ENCODE measurements at places on chromosomes 11 and 22.

GRCh38 chr22:40823426-40823825, 4.3 kb upstream of the SLC25A17 start:
- DNase-seq = no peak

DNA sequence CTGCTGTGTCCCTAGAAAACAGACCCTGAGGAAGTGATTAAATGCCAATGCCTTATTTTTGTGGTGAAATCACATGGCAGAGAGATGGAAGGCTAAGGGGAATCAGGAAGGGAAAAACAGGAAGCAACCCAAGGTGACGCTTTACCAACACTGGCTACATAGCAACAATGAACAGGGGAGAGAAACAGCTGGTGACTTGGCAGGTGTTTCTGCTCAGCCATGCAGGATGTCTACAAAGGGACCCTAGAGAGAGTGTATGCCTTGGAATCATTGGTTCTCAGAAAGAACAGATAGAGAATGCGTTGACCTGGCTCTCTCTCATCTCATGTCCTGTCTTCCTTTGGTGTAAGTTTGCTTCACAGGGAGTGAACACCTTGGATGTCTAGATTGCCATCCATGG, 911.9 kb downstream of the OPCML start:
- no peak for DNase-seq

GRCh38 chr11:57566005-57566904, 1.2 kb downstream of the UBE2L6 start:
- no peak for DNase-seq

DNA sequence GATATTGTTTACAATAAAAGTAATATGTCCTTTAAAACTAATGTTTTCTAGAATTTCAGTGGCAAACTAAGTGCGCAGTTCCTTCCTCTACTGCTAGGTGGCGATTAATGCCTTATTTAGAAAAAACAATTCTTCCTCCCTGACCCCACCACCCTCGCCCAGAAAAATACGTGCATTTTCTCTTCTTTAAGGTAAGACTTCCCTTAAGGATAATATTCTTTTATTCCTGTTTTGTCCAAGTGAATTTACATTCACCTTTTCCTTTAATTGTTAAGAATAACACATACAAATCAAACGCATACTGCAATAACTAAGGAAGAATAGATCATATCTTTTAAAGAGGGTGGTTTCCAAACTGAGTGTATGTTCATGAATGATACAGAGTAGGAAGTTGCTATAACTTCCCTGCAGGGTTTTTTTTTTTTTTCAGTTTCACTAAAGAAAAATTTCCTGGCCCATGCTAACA, 17.0 kb upstream of the PSMA1 start:
- DNase-seq = no peak

DNA sequence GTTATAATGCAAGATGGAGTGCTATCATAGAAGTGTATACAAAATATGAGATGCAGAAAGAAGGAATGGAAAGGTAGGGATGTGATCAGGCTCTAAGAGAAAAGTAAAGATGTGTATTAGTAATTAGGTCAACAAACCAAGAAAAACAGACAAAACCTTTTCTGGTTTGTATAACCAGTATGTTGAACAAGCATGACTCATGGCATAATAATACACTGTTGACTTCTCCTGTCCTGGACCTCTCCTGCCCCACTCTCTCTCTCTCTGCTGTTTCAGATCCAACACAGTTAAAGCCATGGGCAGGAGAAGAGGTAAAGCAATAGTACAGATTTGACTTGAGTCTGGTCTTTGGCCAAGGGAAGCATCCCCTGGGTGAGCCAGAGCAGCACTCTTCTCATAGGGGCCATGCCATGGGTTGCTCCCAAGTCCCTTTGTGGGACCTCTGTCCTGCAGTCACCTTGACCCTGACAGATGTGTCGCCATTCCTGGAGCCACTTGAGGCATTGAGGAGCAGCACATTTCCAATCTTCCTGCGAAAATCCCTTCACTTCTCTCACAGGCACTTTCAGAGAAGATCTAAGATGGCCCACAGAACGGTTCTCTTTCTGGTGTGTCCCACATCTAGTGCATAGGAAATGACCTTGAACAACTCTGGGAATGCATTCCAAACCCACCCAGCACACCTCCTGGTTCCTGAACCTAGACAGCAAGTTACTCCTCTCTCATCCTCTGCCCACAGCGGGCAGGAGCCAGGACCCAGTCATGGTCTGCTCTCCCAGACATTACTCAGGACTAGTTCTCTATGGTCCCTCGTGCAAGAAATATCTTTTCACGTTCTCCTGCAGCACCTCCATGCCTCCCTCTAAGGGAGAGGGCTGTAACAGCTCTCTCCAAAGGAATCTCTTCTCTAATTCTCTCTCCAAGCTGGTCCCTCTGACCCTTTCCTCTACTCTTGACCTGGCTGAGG, 58.2 kb upstream of the PRSS23 start:
- no peak for DNase-seq

GRCh38 chr11:73995731-73996130, 13.1 kb upstream of the UCP2 start:
- no peak for DNase-seq

Measured in heart left ventricle (tissue), 16 donors.